ENCODE measurements at places on chromosomes 12 and 14.

GRCh38 chr14:103801459-103801858 lies 45.9 kb downstream of the PPP1R13B start:
- DNase-seq = peak; percentile 53

- peak; percentile 19 for DNase-seq
These were observed 6.8 kb downstream of the ALDH1L2 start for GRCh38 chr12:105077435-105077834.

DNA sequence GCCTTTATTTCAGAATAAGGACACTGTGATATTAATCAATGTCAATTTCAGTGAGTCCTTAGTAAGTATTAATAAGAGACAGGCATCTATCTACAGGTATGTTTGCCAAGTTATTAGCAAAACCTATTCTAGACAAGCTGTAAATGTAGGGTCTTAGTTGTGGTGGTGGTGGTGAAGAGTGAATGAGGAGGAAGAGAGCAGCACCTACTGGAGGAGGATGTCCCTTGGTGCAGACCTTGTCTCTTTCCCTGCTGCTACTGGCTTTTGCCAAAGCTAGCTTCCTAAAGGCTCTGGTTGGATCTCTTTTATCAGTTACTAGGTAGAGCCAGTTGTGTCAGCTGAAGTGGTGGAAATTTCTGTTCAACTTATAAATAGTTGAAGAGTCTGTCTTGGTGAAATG lies 304.8 kb upstream of the ATP2B1 start:
- no peak for DNase-seq

GRCh38 chr12:103369929-103370328 lies 125.8 kb downstream of the C12orf42 start:
- DNase-seq = no peak

DNA sequence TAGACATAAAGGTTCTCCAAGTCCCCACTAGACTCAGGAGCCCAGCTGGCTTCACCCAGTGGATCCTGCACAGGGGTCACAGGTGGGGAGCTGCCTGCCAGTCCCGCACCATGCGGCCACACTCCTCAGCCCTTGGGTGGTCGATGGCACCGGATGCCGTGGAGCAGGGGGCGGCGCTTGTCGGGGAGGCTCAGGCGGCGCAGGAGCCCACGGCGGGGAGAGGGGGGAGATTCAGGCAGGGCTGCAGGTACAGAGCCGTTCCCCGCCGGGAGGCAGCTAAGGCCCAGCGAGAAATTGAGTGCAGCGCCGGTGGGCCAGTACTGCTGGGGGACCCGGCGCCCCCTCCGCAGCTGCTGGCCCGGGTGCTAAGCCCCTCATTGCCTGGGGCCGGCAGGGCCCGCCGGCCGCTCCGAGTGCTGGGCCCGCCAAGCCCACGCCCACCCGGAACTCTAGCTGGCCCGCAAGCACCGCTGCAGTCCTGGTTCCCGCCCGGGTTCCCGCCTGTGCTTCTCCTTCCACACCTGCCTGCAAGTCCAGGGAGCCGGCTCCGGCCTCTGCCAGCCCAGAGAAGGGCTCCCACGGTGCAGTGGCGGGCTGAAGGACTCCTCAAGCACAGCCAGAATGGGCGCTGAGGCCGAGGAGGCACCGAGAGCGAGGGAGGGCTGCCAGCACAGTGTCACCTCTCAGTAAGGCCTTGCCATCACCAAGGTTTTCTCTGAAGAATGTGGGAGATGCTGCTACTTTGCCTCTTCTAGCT lies 58.4 kb upstream of the PPP1R12A start:
- DNase-seq = no peak

- no peak for DNase-seq
These were observed 378.5 kb upstream of the LMO3 start for GRCh38 chr12:16984484-16984883.

GRCh38 chr14:76461886-76462285 lies 85.9 kb downstream of the ESRRB start:
- no peak for DNase-seq

GRCh38 chr14:72682188-72682587 lies 211.7 kb downstream of the DPF3 start:
- DNase-seq = peak; percentile 67

DNA sequence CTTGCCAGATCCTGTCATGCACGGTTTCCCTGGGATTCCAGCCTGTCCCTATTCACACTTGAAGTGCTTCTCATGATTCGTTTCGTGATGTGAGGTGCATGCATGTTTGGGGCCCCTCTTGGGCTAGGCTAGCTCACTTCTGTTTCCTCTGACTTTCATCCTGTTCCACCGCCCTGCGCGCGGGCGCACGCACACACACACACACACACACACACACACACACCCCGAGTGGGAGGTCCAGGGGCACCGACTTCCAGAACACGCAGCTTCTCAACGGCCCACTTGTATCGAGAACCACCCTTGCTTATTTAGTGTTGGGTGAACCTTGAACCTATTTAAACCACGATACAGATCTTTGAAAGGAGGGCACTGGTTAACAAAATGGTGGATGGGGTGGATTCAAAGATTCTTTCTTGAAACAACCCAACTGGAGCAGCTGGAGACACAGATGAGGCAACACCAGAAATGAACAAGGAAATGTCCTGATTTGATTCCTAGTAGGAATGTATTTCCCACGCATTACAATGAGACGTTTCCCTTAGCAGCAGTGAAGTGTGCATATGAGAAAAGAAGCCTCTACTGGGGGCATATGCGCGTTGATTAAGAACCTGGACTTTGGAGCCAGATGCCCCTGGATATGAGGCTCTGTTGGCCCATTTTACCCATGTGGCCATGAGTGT lies 16.3 kb downstream of the ELK3 start:
- no peak for DNase-seq

GRCh38 chr14:90682615-90683014 lies 133.6 kb downstream of the TTC7B start:
- no peak for DNase-seq

GRCh38 chr12:66823857-66824570 lies 145.1 kb upstream of the GRIP1 start:
- DNase-seq = peak; percentile 17

DNA sequence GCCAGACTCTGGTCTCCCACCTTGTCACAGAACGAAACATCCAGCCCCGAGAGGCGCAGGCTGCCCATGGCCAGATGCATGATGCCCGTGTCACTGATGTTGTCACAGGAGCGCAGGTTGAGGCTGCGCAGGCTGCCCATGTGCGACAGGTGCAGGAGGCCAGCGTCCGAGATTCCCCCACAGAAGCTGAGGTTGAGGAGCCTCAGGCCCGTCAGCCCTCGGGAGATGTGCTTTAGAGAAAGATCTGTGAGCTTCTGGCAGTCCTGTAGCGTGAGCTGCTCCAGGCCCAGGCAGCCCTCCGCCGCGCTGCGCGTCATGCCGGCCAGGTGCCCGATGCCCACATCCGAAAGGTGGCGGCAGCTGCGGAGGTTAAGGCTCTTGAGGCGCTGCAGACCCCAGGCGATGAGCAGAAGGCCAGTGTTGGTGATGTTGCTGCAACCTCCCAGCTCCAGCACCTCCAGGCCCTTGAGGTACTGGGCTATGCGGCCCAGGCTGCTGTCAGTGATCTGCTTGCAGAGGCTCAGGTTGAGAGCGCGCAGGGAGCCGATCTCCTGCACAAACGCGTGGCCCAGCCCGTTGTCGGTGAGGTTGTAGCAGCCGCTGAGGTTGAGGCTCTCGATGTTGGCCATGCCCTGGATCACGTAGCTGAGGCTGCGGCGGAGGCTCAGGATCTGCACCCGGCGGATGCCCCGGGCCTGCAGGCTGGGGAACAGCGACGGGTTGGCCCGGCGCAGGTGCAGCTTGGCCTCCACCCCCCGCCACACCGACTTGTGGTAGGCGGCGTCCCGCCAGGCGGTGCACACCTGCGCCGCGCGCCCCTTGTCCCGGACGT lies 991 bp downstream of the FBXL14 start:
- no peak for DNase-seq

GRCh38 chr12:102618197-102618877 lies 138.0 kb upstream of the IGF1 start:
- no peak for DNase-seq

DNA sequence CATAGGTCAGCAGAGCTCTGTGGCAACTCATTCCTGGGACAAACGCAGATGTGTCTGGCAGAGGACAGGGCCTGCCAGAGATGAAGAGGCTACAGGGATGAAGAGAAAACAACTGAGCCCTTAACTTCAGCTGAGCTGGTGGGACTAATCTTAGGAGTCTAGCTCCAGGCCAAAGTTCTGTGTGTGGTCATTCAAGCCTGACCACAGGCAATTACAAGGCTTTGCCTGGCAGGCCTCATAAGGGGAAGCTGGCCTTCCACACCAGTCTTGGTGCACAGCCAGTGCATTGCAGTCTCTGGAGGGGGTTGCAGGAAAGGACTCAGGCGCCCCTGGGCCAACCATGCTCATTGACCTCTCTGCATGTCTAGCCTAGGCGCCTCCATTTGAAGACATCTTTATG lies 127.6 kb upstream of the DAAM1 start:
- no peak for DNase-seq

DNA sequence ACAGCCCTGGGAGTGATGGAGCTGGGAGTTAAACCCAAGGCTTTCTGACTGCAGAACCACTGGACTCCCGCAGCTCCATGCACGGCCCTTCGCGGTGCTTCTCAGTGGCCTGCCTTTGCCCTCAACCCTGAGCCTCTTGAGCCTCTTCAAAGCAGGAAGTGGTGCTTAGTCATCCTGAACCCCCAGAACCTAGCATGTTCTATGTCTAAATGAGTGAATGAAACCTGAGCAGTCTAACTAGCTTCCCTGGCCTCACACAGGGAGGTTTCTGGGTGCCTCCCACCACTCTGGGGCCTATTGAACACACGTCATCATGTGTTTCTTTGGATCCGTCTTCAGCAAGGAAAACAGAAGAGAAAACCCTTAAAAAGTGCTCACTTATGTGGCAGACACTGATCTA lies 117.9 kb upstream of the SFSWAP start:
- no peak for DNase-seq

DNA sequence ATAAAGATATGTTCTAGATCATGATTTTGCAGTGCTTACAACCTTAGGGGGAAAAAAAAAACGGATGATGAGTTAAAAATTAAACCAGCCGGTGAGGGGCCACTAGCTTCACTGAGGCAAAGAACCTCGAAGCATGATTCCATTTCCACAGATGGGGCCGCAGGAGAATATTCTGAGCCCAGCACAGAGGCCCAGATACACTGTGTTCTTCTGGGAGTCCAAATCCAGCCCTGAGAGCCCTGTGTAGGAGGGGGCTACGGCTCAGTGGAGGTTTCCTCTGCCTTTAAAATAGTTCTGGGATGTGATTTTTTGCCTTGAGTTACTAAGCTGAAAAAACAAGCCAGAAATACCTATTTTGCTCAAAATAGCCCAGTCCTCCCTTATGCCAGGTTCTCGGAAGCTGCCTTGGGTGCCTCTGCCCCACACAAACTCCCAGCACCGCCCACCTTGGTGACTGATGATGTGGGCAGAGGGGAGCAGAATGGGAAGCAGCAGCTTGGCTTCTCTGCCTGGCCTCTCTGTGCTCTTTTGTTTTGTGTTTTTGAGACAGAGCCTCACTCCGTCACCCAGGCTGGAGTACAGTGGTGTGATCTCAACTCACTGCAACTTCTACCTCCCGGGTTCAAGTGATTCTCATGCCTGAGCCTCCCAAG lies 105.4 kb upstream of the BCL2L14 start:
- no peak for DNase-seq

DNA sequence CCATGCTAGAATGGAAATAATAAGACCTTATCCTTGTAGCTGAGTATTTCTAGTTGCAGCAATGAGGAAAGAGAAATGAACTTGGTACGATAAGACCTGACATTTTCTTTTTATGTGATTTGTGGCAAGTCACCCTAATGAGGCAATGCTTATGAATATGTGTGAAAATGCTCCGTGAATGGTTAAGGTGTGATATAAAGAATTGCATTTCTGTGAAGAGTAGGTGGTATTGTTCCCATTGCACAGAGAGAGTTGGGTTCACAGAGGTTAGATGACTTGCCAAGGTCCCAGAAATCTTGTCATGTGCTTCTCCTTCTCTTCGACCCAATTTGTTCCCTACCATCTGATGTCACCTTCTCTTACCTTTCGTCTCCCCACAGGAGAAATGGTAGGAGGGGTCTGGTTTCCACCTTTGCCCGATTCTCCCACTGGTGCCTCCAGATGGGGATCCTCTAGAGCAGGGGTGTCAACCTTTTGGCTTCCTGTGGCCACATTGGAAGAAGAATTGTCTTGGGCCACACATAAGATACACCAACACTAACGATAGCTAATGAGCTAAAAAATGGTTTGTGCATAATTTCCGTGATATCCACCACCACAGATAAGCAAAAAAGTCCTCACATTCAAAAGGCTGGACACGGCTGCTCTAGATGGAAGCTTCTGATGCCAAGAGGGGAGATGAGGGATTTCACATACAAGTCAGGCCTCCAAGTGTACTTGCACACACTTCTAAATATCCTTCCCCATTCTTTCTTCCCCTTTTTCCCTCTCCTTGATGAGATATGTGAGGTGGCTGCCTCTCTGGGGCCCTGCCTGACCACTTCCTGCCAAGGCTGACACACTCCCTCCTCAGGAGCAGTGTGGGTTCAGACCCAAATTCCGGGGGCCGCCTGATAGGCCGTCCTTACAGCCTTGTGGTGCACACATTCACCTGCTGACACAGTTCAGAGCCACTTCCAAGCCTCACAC lies 96.1 kb downstream of the PLXNC1 start:
- DNase-seq = peak; percentile 8

- DNase-seq = peak; percentile 98
These were observed 24.6 kb downstream of the PLXNC1 start for GRCh38 chr12:94172973-94173372.

DNA sequence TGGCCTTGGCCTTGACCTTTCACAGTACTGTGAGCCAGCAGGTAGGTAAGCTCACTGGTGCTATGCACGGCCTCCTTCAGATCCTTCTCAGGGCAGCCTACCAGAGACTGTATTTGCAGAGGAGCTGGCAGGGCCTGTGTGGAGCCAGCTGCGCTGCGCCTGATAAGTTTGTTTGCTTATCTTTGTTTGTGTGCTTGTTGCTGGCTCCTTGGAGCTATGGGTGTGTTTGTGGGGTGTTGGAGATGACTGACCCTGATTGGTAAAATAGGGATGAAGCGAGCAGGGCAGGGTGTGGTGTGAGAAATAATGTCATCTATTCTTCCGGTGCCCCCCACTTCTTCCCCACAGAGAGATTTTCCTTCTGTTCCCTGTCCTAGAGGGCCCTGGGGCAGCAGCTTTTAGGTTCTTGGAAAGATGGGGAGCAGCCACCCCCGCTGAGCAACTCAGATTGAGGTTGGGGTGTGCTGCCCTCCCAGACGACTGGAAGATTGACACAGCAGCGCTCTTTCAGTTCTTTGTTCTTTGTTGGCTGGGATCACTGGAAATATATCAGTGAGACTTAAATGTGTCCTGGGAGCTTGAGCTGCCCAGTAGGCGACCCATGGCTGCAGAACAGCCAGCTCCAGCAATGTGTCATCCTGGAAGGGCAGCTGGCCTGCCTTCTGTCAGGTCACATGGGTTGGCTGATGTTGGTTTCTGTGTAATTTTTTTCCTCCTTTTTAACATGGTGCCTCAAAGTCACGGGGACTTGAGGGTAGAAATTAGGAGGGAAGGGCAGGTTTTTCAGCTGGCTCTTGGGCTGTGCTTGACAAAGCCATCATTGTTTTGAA lies 19.6 kb downstream of the MLXIP start:
- no peak for DNase-seq

- DNase-seq = peak; percentile 58
These were observed 52.8 kb downstream of the SLC38A6 start for GRCh38 chr14:61033855-61034254.

GRCh38 chr14:51663783-51664326 lies 12.1 kb downstream of the FRMD6 start:
- DNase-seq = no peak

GRCh38 chr12:52324153-52324444 lies 2.9 kb upstream of the KRT83 start:
- DNase-seq = no peak
